ENCODE measurements at places on chromosomes 5 and 9. TPM values are rescaled to one million over a fixed set of nuclear protein-coding genes. Genes with fewer than 3 reads are reported as not detected.

Gene SMIM3
- total RNA-seq = 101 TPM

Gene NUTM2G
- total RNA-seq = not detected

Gene MEIKIN
- not detected for total RNA-seq

Gene PCDHGA8
- 1.8 TPM for total RNA-seq

Gene EQTN
- not detected for total RNA-seq

Gene SPINK1
- not detected for total RNA-seq

Gene CTNND2
- total RNA-seq = under 0.01 TPM

Gene SLC1A3
- 10.3 TPM for total RNA-seq

Gene GPBP1
- 41.9 TPM for total RNA-seq

Gene CENPH
- 23.7 TPM for total RNA-seq

Gene ADAMTS6
- 68.6 TPM for total RNA-seq

Gene SVEP1
- 16.4 TPM for total RNA-seq

Gene SPINK6
- total RNA-seq = not detected

Gene IFNK
- not detected for total RNA-seq

Gene SNCAIP
- total RNA-seq = 0.20 TPM

Gene IGIP
- total RNA-seq = 3.7 TPM

Gene CCDC107
- 9.6 TPM for total RNA-seq

Gene PCDHB7
- total RNA-seq = 0.37 TPM

Gene WWC1
- total RNA-seq = 4.9 TPM

Gene BTNL9
- total RNA-seq = not detected

All from subcutaneous preadipocyte (primary cell).